ENCODE measurements at places on chromosomes 3 and 15.

DNA sequence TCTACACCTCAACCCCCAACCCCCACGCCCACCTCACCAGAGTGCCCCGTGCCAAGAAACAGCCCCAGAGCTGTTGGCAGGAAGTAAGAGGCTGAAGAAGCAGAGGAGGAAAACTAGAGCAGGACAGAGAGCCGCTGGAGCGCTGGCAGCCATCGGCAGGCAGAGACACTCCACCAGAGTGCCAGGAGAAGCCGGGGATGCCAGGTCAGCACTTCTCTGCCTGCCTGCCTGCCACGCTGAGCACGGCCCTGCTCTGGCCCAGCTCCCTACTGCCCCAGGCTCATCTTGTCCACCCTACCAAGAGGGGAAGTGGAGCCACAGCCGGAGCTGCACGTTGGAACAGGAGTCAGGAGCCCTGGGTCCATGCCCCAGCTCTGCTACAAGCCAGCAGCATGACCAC lies 29.7 kb downstream of the CACNA2D2 start:
- no peak for DNase-seq

- peak; percentile 1 for DNase-seq
Measured at GRCh38 chr3:8371085-8371551, 130.5 kb upstream of the LMCD1 start.

GRCh38 chr15:91384189-91384730 lies 284.2 kb downstream of the SV2B start:
- DNase-seq: no peak

DNA sequence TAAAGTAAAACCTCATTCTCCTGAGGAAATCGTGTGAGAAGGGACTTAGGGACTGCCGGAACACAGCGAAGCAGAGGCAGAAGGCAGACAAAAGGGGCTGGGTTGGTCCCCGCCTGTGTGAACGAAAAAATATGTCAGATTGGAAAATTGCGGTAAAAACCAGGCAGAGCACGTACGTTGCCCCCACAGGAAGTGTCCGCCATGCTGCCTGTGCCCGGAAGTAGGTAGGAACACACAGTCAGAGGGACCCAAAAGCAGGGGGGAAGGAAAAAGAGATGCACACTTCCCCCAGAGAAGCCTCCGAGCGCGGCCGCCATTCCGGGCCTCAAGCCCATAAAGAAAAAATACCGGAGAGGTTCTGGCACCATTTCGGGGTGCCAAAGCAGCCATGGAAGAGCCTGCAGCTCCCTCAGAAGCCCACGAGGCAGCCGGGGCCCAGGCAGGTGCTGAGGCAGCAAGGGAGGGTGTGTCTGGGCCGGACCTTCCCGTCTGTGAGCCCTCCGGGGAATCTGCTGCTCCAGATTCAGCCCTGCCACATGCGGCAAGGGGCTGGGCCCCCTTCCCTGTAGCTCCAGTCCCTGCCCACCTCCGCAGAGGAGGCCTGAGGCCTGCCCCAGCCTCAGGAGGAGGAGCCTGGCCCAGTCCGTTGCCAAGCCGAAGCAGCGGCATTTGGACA lies at the start of gene MKRN3:
Gene MKRN3 (plus strand): TSS at position 280 of the 676 bp plus-strand sequence. CDS start 109 bp downstream, at position 389.
- DNase-seq: no peak

- DNase-seq: peak; percentile 26
Measured at GRCh38 chr3:24199775-24200247, 254.7 kb downstream of the NR1D2 start.

Data from HTR-8/SVneo (cell line).